ENCODE measurements at places on chromosomes 12 and 14. TPM values are rescaled to one million over a fixed set of nuclear protein-coding genes. Genes with fewer than 3 reads are reported as not detected.
A peak's percentile ranks its signal among the peaks of the same experiment; 100 is the strongest.

FAM177A1 gene
- 37.1 TPM for total RNA-seq

PRH1 gene
- 24.5 TPM for total RNA-seq

FGF23 gene
- not detected for total RNA-seq

DNA sequence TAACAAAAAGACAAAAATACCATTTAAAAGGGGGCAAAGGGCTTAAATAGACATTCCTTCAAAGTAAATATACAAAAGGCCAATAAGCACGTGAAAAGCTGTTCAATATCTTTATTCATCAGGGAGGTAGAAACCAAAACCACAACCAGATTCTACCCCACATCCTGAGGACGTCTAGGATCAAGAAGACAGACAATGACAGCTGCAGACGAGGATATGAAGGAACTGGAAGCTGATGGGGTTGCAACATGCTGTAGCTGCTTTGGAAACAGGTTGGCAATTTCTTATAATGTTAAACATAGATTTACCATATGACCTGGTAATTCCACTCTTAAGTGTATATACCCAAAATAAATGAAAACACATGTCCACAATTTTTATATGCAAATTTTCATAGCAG, 85.1 kb upstream of the C14orf180 start:
- no peak overlapping the region for H3K4me3 ChIP-seq
- H3K27ac ChIP-seq = no peak overlapping the region
- H3K36me3 ChIP-seq = no peaks in the 10 kb centered on the region
- H3K4me1 ChIP-seq = peaks cover 8% of the 10 kb centered on the region
- DNase-seq = peak; percentile 33
- H3K27me3 ChIP-seq = peaks cover 17% of the 10 kb centered on the region

- H3K4me3 ChIP-seq = no peak overlapping the region
- peaks cover 31% of the 10 kb centered on the region for H3K4me1 ChIP-seq
- peaks cover 59% of the 10 kb centered on the region for H3K36me3 ChIP-seq
- H3K27ac ChIP-seq = peak overlapping the region; percentile 26
- DNase-seq = peak; percentile 24
Observed at GRCh38 chr14:50773632-50774541, 57.1 kb downstream of the NIN start.

DNA sequence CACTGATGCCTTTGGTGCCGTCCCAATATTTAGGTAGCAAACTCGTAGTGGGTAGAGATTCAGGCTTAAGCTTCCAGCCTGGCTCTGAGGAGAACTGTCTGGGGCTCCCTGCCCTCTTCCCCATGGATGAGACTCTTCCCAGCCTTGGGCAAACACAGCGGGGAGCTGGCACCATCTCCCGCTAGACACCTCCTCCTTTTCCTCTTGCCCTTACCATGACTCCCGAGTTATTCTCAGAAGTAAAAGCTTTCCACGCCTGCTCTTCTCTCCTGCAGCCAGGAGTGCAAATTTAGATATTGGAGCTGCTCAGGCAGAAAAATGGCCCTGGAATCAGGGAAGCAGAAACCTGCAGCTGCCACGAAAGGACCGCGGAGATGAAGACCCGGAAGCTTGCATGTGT, 45.6 kb upstream of the RBM19 start:
- H3K36me3 ChIP-seq = no peaks in the 10 kb centered on the region
- H3K4me1 ChIP-seq = no peaks in the 10 kb centered on the region
- DNase-seq = no peak
- H3K27me3 ChIP-seq = peaks cover 8% of the 10 kb centered on the region
- H3K4me3 ChIP-seq = no peak overlapping the region

DNA sequence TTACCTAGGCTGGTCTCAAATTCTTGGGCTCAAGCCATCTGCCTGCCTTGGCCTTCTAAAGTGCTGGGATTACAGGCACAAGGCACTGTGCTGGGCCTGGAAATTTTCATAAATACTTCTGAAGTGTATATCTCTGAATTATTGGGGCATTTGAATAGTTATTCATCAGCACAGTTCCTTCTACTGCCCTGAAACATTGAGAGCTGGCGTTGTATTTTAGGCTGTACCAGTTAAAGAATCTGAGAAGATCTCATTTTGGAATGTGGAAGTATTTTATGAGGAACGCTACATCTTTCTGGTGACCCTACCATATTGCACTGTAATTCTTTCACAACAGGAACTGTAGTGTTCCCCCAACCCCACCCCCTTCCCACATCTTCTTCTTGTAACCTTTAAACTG, 349.0 kb upstream of the RGS6 start:
- peaks cover 15% of the 10 kb centered on the region for H3K4me1 ChIP-seq
- DNase-seq = no peak
- H3K4me3 ChIP-seq = no peak overlapping the region
- no peaks in the 10 kb centered on the region for H3K27me3 ChIP-seq
- H3K36me3 ChIP-seq = peaks cover 17% of the 10 kb centered on the region
